ENCODE measurements at places on chromosomes 16 and 17.

GRCh38 chr17:31926100-31926729 lies 10.6 kb upstream of the SUZ12 start:
- no peak for DNase-seq

DNA sequence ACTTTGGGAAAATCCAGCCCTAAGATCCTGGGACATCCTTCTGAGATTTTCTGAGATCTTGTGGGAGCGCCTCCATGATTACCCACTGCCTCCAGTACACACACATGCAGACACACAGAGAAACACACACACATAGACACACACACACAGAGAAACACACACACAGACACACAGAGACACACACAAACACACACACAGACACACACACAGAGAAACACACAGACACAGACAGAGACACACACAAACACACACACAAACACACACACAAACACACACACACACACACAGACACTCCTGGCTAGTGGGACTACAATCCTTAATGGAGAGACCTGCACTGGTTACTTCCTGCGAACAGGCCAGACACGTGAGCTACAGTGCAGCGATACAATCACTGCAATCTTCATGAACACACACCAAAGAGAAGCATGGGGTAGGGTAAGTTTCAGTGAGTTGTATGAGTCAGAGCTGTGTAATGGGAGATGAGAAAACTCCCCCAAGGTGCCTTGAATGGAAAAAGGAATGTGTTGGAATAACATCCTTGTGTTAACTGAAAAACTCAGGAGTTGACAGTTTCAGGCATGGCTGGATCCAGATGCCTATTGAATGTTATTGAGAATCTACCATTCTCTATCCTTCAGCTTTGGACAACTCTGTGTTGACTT lies 79.5 kb downstream of the SLC6A2 start:
- DNase-seq = no peak

- DNase-seq = no peak
These were observed 128.2 kb downstream of the HS3ST3B1 start for GRCh38 chr17:14429084-14429483.

GRCh38 chr17:36545077-36545464 lies 352 bp downstream of the GGNBP2 start:
- DNase-seq = no peak

DNA sequence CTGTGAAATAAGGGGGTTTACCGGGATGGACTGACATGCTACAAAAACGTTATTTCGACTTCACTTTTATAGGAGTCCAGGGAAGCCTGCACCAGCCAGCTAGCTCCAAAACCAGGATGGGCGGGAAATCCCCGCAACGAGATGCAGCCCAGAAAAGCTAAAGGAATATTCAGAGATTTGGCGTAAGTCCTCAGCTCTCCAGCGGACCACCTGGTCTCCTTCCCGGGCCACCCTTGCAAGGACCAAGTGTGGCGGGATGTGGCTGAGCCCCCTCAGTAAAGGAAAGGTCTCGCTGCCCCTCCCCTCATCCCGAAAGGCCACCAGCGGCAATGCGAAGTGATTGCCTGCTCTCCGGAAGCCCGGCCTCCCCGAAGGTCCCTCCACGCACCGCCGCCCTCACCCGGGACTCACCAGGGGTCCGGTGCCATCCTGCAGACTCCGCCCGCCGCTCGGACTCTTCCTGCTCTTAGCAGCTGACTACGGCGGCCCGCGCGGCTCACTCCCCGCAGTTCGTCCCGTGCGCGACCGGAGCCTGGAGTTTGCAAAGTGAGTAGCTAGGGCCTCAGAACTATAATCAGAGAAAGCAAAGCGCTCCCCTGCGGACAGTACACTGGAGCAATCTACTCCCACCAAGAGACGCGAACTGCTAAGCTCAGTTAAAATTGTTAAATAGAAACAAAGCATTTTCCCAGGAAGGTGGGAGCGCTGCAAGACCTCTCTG lies at the start of gene STX8:
Gene STX8 (minus strand): TSS at position 440 of the 721 bp plus-strand sequence. CDS start 12 bp downstream, at position 428.
- DNase-seq = no peak

All from NCI-H1417 treated with DMSO at 0.1 percent for 48 hours (cell line).